Naive thymus-derived CD4-positive, alpha-beta T cell (primary cell): ENCODE measurements at places on chromosomes 13 and 19. TPM values are rescaled to one million over a fixed set of nuclear protein-coding genes. Genes with fewer than 3 reads are reported as not detected.

Gene RAX2
- total RNA-seq, result not detected

Gene ZNF554
- 5.8 TPM for total RNA-seq

Gene GFY
- not detected in 2 replicates for total RNA-seq

Gene ZFP36
- 177 TPM for total RNA-seq

Gene KIR2DL3
- not detected for total RNA-seq

GRCh38 chr13:60583911-60584753, 187.1 kb downstream of the TDRD3 start:
- no peak overlapping the region for H3K4me3 ChIP-seq
- no peaks in the 10 kb centered on the region for H3K4me1 ChIP-seq
- no peaks in the 10 kb centered on the region for H3K36me3 ChIP-seq
- no peak for DNase-seq
- H3K27me3 ChIP-seq, result no peaks in the 10 kb centered on the region
- no peak overlapping the region for H3K27ac ChIP-seq

- no peaks in the 10 kb centered on the region for H3K4me1 ChIP-seq
- no peak overlapping the region for H3K4me3 ChIP-seq
- no peak overlapping the region for H3K27ac ChIP-seq
- DNase-seq, result no peak
- no peaks in the 10 kb centered on the region for H3K27me3 ChIP-seq
Observed at GRCh38 chr19:18264971-18265540, 9.2 kb downstream of the IQCN start.

- H3K4me3 ChIP-seq, result no peak overlapping the region
- no peaks in the 10 kb centered on the region for H3K27me3 ChIP-seq
- no peak overlapping the region for H3K27ac ChIP-seq
Observed at GRCh38 chr13:26325876-26326275, 71.9 kb downstream of the CDK8 start.

- DNase-seq, result no peak
- H3K27ac ChIP-seq, result no peak overlapping the region
- no peaks in the 10 kb centered on the region for H3K36me3 ChIP-seq
- no peak overlapping the region for H3K4me3 ChIP-seq
Observed at GRCh38 chr19:51023946-51024345, 2.5 kb downstream of the KLK11 start.

DNA sequence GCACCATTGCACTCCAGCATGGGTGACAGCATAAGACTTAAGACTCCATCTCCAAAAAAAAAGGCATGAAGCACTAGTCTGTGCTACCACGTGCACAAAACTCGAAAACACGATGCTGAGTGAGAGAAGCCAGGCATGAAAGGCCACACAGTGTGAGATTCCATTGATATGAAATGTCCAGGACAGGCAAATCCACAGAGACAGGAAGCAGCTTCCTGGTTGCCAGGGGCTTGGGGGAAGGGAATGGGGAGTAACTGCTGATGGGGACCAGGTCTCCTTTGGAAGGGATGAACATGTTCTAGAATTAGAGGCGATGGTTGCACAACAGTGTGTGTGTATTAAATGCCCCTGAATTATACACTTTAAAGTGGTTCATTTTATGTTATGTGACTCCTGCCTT, 15.9 kb upstream of the JUND start:
- no peak overlapping the region for H3K27ac ChIP-seq
- no peaks in the 10 kb centered on the region for H3K36me3 ChIP-seq
- H3K4me3 ChIP-seq, result no peak overlapping the region
- no peaks in the 10 kb centered on the region for H3K27me3 ChIP-seq
- no peak for DNase-seq
- H3K4me1 ChIP-seq, result peaks cover 20% of the 10 kb centered on the region

- H3K36me3 ChIP-seq, result no peaks in the 10 kb centered on the region
- peak overlapping the region; percentile 91 for H3K27ac ChIP-seq
- no peaks in the 10 kb centered on the region for H3K27me3 ChIP-seq
- no peak for DNase-seq
- peaks cover 73% of the 10 kb centered on the region for H3K4me1 ChIP-seq
- H3K4me3 ChIP-seq, result peak overlapping the region; percentile 50
Observed at GRCh38 chr19:13841962-13842290, 35.0 kb upstream of the NANOS3 start.

- no peak overlapping the region for H3K27ac ChIP-seq
- H3K4me1 ChIP-seq, result no peaks in the 10 kb centered on the region
- no peaks in the 10 kb centered on the region for H3K36me3 ChIP-seq
- no peak overlapping the region for H3K4me3 ChIP-seq
- DNase-seq, result no peak
- no peaks in the 10 kb centered on the region for H3K27me3 ChIP-seq
Observed at GRCh38 chr19:13404236-13404635, 102.0 kb downstream of the CACNA1A start.

GRCh38 chr19:2494447-2495129, 18.7 kb downstream of the GADD45B start:
- no peaks in the 10 kb centered on the region for H3K36me3 ChIP-seq
- H3K27me3 ChIP-seq, result peaks cover 4% of the 10 kb centered on the region
- DNase-seq, result peak; percentile 75
- peak overlapping the region; percentile 77 for H3K4me3 ChIP-seq
- H3K27ac ChIP-seq, result peak overlapping the region; percentile 69
- peaks cover 14% of the 10 kb centered on the region for H3K4me1 ChIP-seq

GRCh38 chr19:3423183-3423829, 56.9 kb downstream of the NFIC start:
- H3K4me1 ChIP-seq, result no peaks in the 10 kb centered on the region
- H3K27ac ChIP-seq, result no peak overlapping the region
- H3K36me3 ChIP-seq, result no peaks in the 10 kb centered on the region
- H3K27me3 ChIP-seq, result no peaks in the 10 kb centered on the region
